ENCODE measurements at places on chromosomes 16 and 17.

DNA sequence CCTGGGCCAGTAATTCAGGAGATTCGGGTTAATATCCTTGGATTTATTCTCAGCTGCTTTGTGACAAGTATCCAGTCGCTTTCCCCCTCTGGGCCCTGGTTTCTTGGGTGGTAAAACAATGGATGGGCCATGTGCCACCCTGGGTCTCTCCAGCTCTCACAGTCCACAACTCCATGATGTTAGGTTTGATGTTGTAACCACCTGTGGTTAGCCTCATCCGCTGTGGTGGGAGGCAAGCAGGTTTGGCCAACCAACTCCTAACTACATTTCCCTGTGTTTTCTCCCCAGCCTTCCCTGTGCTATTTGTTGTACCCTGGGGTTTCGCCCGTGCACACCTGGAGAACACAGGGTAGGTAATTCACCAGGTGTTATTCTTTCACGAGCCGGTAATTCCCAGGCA lies 35.1 kb downstream of the GLP2R start:
- no peak for DNase-seq

DNA sequence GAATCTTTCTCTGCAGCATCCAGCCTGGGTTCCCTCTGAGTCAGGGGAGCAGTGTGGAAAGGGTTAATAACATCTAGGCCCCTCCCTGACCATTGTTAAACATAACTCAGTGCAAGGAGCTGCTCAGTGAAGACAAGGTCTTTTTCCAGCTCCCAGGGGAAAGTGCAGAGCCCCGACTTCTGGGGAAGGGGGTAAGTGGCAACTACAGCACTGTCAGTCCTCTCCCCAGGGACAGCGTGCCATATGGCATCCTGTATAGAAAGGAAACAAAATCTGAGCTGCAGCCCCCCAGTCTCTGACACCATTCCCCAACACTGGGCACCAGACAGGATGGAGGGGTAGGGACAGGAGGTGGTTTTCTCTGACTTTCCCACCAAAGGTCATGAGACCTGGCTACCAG lies 7.8 kb downstream of the MRPL27 start:
- DNase-seq: no peak

DNA sequence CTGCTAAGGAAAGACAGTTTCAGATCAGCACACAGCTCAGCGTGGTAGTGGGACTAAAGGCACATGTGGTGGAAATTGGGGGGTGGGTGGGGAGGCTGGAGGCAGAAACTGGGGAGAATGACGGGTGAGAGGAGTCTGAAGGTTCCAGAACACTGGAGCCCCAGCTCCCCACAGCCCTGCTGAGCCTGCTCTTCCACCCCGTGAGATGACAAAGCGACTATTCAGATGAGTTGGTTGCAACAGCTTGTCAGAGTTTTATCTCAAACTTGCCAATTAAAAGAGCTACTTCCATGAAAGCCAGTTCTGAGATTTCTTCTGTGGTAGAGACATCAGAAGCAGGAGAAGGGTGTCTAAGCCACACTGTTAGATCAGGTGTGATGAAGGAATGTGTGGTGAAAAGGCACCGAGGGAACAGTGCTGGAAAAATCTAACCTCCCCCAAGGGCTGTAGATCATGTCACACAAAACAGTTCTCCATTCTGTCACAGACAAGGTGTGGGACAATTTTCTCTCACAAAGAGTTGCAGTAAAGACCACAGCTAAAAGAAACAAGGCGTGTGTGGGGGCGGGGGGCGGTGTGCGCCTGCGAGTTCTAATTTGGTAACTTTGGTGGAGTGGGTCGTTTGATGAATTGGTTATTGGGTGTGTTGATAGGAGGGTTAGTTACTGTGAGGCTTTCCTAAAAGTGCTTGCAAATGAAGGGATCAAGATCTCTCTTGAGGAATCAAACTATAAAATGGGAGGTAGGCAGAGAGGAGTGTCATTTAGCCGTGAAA lies 39.0 kb downstream of the CCDC182 start:
- no peak for DNase-seq

DNA sequence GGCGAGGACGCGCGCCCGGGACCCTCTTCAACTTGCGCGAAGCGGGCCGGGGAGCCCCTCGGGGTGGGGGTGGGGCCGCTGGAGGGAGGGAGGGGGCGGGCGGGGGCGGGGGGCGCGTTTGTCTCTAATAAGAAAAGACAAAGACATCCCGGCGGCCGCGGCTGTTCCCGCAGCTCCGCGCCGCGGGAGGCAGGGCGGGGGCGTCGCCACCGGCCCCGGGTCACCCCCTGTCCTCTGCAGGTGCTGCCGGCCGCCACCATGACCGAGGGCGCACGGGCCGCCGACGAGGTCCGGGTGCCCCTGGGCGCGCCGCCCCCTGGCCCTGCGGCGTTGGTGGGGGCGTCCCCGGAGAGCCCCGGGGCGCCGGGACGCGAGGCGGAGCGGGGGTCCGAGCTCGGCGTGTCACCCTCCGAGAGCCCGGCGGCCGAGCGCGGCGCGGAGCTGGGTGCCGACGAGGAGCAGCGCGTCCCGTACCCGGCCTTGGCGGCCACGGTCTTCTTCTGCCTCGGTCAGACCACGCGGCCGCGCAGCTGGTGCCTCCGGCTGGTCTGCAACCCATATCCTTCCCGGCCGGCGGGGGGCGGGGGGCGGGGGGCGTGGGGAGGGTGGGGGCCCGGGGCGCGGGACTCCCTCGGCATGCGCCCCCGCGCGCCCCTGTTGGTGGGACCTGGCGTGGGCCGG lies 714 bp downstream of the CACNA1H start:
- no peak for DNase-seq

DNA sequence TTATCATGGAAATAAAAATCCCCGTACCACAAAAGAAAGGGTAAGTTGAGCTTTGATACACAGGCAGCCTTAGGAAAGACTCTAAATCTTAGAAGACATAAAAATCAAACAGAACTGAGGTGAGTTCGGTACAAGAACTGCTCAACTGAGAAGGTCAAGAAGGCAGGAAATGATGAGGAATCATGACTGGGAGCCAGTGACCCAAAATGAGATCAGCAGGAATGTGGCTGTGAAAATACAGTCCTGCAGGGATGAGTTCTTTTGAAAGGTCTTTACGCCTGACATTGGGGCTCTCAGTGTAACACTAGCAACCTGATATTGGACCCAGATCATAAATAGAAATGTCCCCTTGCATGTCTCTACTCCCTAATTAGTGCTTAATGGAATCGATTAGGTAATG lies 56.3 kb upstream of the CDH11 start:
- no peak for DNase-seq

- no peak for DNase-seq
Observed at GRCh38 chr16:85215478-85216118, 103.3 kb upstream of the CIBAR2 start.
